ENCODE measurements at places on chromosomes 6 and 20. TPM values are rescaled to one million over a fixed set of nuclear protein-coding genes. Genes with fewer than 3 reads are reported as not detected.

The CPNE5 gene
- total RNA-seq = not detected

The GMPR gene
- 2.1 TPM for total RNA-seq

The CDH26 gene
- not detected for total RNA-seq

The ZC2HC1B gene
- total RNA-seq = not detected

The OR2H2 gene
- not detected for total RNA-seq

The TREM2 gene
- not detected for total RNA-seq
